Heart left ventricle (tissue), 16 donors: ENCODE measurements at places on chromosomes 11 and 22.

GRCh38 chr11:44483919-44484610 is 81.4 kb upstream of the CD82 start:
- DNase-seq: no peak

- DNase-seq: no peak
Observed at GRCh38 chr22:28204382-28204781, 285.3 kb upstream of the PITPNB start.

- no peak for DNase-seq
Observed at GRCh38 chr22:48084041-48084728, 1321.7 kb downstream of the TBC1D22A start.

- no peak for DNase-seq
Observed at GRCh38 chr11:70383664-70384565, 14.4 kb upstream of the CTTN start.

GRCh38 chr11:14741195-14741594 is 97.6 kb downstream of the PDE3B start:
- no peak for DNase-seq

GRCh38 chr11:113994077-113994954 is 19.4 kb downstream of the HTR3A start:
- DNase-seq: no peak

GRCh38 chr11:120186774-120187591 is 23.8 kb upstream of the OAF start:
- DNase-seq: peak; percentile 54

- no peak for DNase-seq
Observed at GRCh38 chr11:63826471-63827190, 12.3 kb upstream of the MARK2 start.

- no peak for DNase-seq
Observed at GRCh38 chr11:74403607-74404321, 5.5 kb upstream of the PGM2L1 start.

- peak; percentile 21 for DNase-seq
Observed at GRCh38 chr22:49026494-49027367, 800.9 kb downstream of the BRD1 start.

GRCh38 chr11:14587258-14587657 is 56.3 kb upstream of the PDE3B start:
- no peak for DNase-seq

- peak; percentile 54 for DNase-seq
Observed at GRCh38 chr22:44424867-44425693, 73.0 kb downstream of the RTL6 start.

DNA sequence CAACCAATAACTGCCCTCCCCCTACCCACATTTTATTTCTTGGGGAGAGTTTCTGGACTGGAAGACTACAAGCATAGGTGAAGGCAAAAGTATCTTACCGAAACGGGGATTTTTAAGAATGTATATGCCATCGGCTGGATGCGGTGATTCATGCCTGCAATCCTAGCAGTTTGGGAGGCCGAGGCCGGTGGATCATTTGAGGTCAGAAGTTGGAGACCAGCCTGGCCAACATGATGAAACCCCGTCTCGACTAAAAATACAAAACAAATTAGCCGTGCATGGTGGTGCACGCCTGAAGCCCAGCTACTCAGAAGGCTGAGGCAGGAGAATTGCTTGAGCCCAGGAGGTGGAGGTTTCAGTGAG is 20.8 kb upstream of the SLN start:
- DNase-seq: no peak

- DNase-seq: no peak
Observed at GRCh38 chr11:11960687-11961086, 47.7 kb downstream of the DKK3 start.

- no peak for DNase-seq
Observed at GRCh38 chr11:74019860-74020259, 11.0 kb upstream of the UCP3 start.

DNA sequence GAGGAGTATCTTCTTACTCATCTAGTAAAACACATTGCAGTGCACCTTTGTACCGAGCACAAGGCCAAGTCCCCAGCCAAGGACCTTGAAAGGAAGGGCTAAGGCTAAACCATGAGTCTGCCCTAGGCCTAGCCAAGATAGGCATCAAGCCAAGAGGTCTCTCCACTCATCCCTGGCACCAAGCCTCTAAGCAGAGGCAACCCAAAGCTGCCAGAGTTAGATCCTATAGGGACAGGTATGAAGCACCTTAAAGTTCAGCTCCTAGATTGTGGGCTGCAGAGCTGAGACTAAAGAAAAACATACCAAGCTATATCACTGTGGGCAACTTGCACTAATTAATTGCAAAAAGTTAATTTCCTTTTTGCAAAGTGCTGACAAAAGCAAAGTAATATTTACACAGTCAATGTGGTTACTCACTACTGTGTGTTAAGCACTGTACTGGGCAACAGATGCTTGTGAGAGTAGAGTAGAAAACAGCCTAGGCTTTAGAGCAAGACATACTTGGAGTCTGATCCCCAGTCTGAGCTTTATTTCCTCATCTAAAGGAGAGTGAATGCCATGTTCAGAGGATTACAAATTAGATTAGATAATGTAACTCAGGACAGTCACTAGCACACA is 7.2 kb downstream of the COA4 start:
- no peak for DNase-seq

GRCh38 chr11:102560555-102561011 is 30.0 kb upstream of the MMP7 start:
- no peak for DNase-seq

GRCh38 chr11:128776424-128777284 is 82.8 kb downstream of the FLI1 start:
- peak; percentile 67 for DNase-seq

GRCh38 chr11:38315151-38315550 is 1717.1 kb upstream of the RAG2 start:
- no peak for DNase-seq
